ENCODE measurements at places on chromosomes 1 and 21. TPM values are rescaled to one million over a fixed set of nuclear protein-coding genes. Genes with fewer than 3 reads are reported as not detected.
A peak's percentile ranks its signal among the peaks of the same experiment; 100 is the strongest.

Gene SEC16B
- not detected for polyA plus RNA-seq

Gene ABL2
- 0.56 TPM for polyA plus RNA-seq

Gene ST6GALNAC3
- polyA plus RNA-seq: 0.03 TPM

Gene FCRL1
- polyA plus RNA-seq: 1.7 TPM

Gene ELF3
- not detected for polyA plus RNA-seq

Gene ECM1
- polyA plus RNA-seq: not detected

Gene LPAR3
- not detected for polyA plus RNA-seq

Gene GPR37L1
- polyA plus RNA-seq: 0.09 TPM

Gene NTRK1
- 0.06 TPM for polyA plus RNA-seq

- no peak for DNase-seq
Measured at GRCh38 chr1:195466639-195467038, 1141.6 kb downstream of the KCNT2 start.

- DNase-seq: no peak
Measured at GRCh38 chr1:4108331-4108730, 208.3 kb upstream of the C1orf174 start.

DNA sequence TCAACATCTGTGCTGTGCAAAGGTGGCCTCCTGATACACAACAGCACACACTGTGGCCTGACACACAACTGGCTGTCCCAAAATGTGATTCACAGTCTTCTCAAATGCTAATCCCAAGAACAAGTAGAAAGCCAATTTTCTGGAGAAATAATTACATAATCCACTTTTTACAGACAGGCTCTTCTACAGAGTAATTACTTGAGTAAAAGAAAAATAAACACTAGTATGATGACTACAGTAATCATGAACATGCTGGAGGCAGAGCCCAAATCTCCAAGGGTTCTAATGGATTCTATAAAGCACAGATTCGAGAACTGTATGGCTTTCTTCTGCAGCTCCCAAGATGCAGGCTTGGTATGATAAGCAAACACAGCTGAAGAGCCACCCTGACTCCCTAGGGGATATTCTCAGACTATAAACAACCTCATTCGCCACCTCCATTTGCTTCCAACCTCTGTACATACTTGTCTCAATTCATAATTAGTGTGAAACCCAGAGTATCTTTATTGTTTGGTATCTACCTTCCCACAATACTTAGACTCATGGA lies 81.9 kb downstream of the SIPA1L2 start:
- no peak for DNase-seq

DNA sequence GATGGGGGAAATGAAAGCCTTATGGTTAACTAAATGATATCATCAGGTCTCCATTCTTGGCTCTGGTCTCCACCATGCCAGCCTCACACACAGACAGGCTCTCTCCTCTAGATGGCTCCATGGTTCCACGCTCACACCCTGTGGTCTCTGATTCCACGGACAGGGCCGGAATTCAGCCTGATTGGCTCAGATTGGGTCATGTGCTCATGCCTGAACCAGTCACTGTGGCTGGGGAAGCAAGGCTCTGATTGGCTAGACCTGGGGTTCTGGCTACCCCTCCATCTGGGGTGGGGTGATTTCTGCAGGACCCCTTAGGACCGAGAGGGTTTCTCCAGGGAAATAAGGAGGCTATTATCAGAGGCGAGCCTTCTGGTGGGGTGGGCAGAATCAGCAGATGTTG lies 277.0 kb downstream of the PTPRU start:
- DNase-seq: no peak

- no peak for DNase-seq
Measured at GRCh38 chr1:153735090-153735420, 7.2 kb downstream of the INTS3 start.

GRCh38 chr1:168155910-168156309 lies 19.2 kb upstream of the GPR161 start:
- DNase-seq: no peak

GRCh38 chr1:151529211-151529702 lies 10.9 kb upstream of the TUFT1 start:
- no peak for DNase-seq

- DNase-seq: no peak
Measured at GRCh38 chr1:174114788-174115448, 44.4 kb upstream of the RABGAP1L start.

DNA sequence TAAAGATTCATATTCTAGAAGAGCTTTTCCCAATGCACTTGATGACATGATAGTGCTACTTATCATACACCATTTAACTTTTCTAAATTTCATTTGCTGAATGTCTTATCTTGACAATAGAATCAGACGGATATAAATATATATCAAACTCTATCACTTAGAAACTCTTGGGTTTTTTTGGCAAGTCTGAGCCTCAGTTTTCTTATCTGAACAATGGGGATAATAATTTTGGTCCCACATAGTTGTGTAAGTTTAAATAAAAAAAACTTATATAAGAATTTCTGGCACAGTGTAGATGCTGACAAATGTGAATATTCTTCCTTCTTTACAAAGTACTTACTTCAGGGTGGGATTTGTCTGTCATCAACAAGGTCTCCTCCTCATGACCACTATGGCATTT lies 21.5 kb upstream of the LEPR start:
- no peak for DNase-seq

DNA sequence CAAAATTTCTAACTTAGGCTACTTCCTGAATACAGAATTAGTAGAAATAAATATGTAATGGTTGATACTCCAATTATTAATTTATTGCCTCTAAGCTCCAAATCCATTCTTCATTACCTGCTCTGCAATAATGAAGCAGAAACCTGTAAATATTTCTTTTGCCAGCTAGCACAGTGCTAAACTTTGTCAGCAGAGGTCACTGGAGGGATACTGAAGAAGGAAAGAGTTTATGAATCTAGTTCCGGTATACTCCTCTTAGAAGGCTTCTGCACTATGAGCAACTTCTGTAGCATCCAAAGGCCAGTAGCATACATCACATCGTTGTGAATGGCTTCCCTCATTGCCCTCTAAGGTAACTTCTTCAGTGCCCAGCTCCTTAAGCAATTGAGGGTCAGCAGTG lies 81.0 kb upstream of the LHX8 start:
- DNase-seq: no peak

DNA sequence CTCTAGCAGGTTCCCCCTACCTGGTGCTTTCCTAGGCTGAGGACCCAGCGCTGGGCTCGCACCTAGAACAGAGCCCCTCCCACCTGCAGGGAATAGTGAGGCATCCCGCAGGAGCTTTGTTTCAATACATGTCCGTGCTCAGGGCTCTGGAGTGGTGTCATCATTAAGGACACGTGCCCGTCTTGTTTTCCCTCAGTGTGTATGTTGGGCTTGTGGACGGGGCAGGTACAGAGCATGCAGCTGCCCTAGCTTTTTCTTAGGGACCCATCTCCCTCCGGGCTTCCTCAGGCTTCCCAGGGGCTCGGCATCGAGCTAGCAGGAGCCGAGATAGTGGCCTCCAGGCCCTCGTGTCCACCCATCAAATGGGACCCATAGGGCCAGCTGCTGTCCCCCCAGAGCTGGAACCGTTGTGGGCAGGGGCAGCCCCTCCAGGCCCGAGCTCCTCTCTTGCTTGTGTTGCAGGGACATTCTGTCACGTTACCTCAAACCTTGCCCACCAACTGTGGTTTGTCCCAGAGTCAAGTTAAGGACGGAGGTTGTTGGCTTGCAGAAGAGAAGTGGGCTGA lies 3.9 kb downstream of the TMEM201 start:
- DNase-seq: no peak

- no peak for DNase-seq
Measured at GRCh38 chr1:181160998-181161870, 72.7 kb downstream of the IER5 start.

- no peak for DNase-seq
Measured at GRCh38 chr1:56844545-56845136, 10.0 kb upstream of the C8A start.

DNA sequence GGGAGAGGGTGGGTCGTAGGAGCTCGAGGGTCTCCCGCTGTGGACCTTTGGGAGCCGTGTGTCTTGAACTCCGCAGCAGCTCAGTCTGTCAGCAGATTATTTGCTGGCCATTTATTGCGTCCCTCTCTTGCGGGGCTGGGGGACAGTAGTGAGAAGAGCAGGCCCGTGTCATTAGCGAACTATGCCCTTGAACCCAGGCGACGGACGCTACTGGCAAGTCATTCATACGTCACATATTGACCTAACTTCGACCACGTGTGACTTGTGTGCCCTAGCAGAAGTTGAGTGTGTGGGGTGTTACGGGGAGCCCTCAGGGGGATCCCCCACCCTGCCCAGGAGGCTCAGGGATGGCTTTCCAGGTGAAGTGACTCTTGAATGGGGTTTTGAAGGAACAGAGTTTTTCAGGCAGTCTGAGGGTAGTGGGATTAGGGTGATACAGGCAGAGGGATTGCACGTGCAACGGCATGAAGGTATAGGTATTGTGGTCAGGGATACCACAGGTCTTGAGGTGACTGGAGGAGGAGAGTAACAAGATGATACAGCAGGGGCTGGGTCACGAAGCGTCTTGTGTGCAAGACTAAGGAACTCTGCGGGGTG lies 13.0 kb downstream of the RCC1 start:
- peak; percentile 68 for DNase-seq

DNA sequence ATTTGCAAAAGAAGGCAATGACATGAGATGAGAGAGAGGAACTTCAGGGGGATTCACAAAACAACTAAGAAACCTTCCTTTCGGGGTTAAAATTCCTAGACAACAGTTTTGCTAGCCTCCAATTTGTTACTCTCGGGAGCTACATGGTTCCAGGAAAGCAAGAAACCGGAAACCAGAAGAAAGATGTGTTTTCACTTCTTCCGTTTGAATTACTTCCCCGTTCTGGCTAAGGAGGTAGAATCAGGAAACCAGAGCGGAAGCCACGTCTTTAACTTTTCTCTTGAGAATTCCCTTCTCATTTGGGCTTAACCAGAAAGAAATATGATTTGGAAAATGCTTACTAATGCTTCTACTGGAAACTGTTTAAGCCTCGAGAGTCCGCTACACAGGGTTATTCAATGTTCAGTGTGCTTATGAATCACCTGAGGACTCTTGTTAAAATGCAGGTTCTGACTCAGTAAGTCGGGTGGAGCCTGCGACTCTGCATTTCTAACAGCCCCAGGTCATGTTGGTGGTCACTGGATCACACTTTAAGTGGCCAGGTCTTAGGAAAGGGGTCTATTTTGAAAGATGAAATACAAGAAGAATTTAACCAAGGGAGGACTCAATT lies 43.5 kb upstream of the MCOLN3 start:
- DNase-seq: no peak

- no peak for DNase-seq
Measured at GRCh38 chr21:36566644-36567043, 86.7 kb upstream of the CLDN14 start.

- DNase-seq: no peak
Measured at GRCh38 chr1:213698092-213698702, 289.6 kb upstream of the PROX1 start.

DNA sequence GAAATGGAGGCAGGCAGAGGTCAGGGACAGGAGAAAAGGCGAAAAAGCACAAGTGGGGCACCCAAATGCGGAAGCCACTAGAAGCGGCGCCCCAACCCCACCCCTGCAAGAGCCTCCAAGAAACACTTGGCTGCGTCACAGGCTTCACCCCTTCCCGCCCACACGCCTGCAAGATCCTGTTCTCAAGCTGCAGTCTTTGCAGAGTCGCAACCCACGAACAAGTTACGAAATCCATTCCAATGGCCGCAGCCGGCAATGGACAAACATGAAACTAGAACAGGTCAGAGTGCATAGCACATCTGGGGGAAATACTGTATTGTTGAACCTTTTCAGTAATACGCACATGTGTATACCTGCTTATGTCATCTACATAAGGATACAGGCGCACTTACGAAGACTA lies 103.6 kb downstream of the PSMG1 start:
- DNase-seq: no peak

- DNase-seq: no peak
Measured at GRCh38 chr1:178518894-178519293, 6.0 kb downstream of the TEX35 start.

DNA sequence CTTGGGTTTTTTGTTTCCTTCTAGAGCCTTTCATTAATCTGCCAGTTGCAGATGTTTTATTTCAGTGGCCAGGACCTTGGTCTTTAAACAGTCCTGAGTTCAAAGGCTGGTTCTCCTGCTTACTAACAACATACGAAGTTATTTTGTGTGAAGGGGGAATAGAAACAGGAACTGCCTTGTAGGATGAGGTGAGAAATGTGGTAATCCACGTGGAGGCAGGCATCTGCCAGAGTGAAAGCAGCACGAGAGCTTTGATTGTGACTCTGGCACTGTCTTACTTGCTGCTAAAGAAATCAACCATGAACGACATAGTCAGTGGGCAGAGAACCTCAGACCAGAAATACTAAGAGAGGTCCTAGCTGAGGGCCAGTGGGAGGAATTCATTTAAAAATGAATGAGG lies 30.4 kb downstream of the TMEM63A start:
- DNase-seq: no peak

- no peak for DNase-seq
Measured at GRCh38 chr1:90325168-90325567, 330.3 kb downstream of the ZNF326 start.
